ENCODE measurements at places on chromosomes 11 and 22.
A peak's percentile ranks its signal among the peaks of the same experiment; 100 is the strongest.

DNA sequence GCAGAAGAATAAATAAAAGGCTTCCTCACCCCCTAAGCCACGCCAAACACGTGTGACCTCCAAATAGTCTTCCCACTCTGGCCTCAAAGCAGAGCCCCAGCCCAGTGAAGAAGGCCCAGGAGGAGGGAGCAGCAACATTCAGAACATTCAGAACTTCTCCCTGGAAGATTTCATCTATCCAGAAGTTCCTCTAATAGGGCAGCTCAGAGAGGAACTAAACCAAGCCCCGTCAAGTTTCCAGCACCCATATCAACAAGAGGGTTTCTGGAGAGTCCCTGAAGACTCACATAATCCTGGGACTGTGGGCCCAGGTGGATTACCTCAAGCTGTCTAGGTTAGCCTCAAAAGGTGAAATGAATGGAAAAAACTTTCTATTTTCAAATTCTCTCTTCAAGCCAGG is 39.4 kb downstream of the PC start:
- DNase-seq = no peak

DNA sequence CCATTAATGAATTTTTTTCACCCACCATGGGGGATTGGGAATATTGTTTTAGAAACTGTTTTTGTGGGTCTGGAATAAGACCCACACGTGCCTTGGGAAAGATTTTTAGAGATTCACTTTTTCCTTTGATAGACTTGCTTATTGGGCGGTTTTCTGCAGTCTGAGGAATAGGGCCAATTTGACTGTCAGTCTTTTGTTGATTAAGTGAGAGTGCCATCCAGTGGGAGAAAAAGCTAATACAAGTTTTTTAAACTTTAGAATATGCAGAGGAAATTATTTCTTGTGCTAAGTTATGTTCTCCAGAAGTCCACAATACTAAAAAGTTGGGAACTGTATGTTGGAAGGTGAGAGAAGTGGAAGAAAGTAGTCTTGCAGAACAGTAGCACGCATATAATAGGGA is 56.1 kb downstream of the PRMT3 start:
- peak; percentile 25 for DNase-seq

DNA sequence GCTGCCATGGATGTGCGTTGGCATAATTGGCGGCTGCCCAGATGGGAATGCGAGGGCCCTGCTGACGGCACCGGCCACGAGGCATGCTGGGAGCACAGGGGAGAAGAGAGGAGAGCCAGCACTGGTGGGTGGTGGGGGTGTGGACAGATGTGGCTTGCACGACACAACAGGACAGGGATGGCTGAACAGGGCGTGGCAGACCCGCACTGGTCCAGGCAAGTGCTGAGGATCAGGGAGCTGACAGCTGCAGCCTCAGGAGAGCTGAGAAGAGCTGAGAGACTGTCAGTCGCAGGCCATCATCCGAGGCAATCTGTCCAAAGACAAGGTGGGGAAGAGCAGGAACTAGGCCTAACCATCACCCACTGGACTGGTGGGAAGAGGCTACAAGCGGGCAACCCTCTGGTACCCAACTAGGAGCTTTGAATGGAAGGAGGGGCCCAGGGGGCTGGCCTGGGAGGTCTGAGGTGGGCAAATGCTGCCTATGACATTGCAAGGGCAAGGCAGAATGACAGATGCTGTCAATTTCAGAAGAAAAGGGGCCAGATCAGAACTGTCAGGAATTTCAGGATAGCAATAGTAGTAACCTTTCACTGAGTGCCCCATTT is 2.4 kb downstream of the GNB1L start:
- no peak for DNase-seq

GRCh38 chr11:122882857-122883645 is 492 bp downstream of the JHY start:
- no peak for DNase-seq
